ENCODE measurements at places on chromosomes 4 and X. TPM values are rescaled to one million over a fixed set of nuclear protein-coding genes. Genes with fewer than 3 reads are reported as not detected.

DNA sequence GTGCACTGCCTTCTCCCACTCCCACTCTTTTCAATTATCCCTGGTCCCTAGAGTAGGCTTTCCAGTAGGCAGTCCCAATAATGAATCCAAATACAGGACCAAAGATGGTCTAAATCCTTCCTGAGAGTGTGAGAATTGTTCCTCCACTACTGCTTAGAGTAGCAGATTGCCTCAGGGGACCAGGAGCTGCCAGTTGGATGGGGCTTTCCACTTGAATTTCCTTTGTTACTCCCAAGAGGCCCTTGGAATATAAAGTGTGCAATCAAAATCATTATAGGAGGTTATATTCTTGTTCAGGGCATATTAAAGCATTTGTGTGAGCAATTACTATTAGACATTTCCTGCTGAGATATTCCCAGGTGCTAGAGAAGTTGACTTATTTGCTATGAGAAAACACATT, 156.6 kb upstream of the TLL1 start:
- DNase-seq = no peak

GRCh38 chrX:130529531-130529930, 127.7 kb downstream of the RBMX2 start:
- no peak for DNase-seq

GRCh38 chrX:85084770-85085393, 81.2 kb downstream of the APOOL start:
- DNase-seq = no peak

- DNase-seq = no peak
Observed at GRCh38 chrX:73268463-73268862, 53.8 kb upstream of the NAP1L2 start.

DNA sequence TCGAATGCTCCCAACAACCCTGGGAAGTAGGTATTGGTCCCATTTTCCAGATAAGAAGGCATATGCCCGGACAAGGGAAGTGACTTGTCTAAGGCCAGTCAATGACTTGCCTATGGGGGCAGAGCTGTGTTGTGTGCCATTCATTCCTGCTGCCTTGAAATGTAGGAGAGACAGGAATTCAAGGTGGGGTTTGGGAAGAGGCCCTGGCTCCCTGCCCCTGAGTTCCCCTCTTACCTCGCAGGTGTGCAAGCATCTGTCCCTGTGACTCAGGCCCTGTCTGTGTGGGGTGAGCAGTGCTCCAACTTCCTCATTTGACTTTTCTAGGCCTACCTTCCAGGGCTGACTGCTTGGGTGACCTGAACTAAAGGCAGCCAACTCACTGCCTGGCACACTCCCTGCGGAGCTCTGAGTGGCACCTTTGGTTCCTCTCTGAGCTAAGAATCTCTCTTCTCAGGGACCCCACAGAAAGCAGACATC, 5.1 kb downstream of the EFNB1 start:
- no peak for DNase-seq

GRCh38 chrX:153469811-153470410, 465 bp downstream of the HAUS7 start:
- peak; percentile 39 for DNase-seq

GRCh38 chr4:144451766-144452450, 194.0 kb upstream of the HHIP start:
- no peak for DNase-seq

GRCh38 chrX:132676102-132676501, 187.3 kb upstream of the MBNL3 start:
- DNase-seq = no peak

GAGE2A gene
- total RNA-seq = not detected

NR3C2 gene
- 4.2 TPM for total RNA-seq

ODAPH gene
- 0.27 TPM for total RNA-seq

FAT4 gene
- not detected for total RNA-seq

HERC6 gene
- 12.5 TPM for total RNA-seq

Data from activated CD4-positive, alpha-beta memory T cell treated with anti-CD3 and anti-CD28 coated beads for 36 hours (primary cell).